AML-193 (cell line): ENCODE measurements at places on chromosomes 5 and 9.
A peak's percentile ranks its signal among the peaks of the same experiment; 100 is the strongest.

DNA sequence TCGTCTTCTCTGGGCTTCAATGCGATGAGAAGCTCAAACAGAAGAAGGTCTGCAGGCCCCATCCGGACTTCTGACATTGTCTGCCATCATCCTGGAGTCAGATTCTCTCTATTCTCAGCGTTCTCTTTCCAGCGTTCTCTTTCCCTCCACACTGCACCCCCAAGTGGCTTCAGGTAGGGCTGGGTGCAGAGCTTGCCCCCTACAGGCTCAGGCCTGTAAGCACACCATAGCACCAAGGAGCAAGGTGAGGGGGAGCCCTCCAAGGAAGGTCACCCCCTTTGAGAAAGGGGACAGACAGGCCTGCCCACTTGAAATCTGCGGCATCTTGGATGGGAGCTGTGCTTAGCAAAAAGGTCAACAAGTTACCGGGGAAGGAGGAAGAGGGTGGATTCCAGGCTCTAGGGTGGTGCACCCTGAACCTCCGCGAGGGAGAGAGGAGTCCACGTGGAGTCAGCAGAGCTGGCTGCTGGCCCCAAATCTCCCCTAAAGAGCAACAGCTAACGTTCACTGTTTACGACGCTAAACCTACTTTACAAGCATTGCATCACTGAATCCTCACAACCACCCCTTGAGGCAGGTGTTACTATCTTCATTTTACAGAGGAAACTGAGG lies 27.5 kb downstream of the GPX3 start:
- peak; percentile 17 for DNase-seq

GRCh38 chr5:65866837-65867521 lies 59.4 kb upstream of the ERBIN start:
- no peak for DNase-seq

GRCh38 chr5:29905626-29906353 lies 1287.7 kb upstream of the CDH6 start:
- DNase-seq, result no peak

GRCh38 chr9:126468141-126468825 lies 141.7 kb downstream of the MVB12B start:
- DNase-seq, result no peak

DNA sequence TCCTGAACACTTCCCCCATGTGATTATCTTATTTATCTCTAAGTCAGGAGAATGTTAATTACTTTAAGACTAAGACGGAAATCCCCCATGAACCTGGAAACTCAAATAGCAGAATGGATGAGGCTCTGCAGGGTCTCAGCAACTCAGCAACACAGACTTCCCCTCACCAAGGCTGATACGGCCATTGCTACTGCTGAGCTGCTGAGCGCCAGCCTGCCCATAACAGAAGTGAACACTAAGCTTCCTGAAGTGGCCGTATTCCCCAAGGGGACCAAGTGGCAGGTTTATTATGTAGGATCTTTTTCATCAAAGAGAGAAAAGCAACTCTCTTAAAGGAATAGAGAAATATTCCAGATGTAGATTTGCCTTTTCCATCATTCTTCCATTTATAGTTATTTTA lies 311.1 kb downstream of the RFX3 start:
- no peak for DNase-seq

DNA sequence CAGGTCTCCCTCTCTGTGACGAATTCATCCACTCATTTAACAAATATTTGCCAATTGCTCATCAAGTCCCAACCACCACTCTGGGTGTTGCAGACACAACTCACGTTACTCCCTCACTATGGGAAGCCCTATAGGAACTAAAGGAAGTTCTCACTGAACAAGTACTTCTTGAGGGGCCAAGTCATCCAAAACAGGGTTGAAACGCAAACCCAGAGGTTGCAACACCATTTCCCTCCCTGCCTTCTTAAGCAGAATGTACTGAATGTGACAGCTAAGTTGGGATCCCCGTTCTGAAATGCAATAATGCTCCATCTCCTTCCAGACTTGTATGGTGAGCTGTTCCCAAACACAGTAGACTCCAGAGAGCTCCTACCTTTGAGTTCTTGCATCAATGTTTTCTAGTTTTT lies 34.3 kb downstream of the EPB41L4B start:
- no peak for DNase-seq
